ENCODE measurements at places on chromosomes 11 and 22.

DNA sequence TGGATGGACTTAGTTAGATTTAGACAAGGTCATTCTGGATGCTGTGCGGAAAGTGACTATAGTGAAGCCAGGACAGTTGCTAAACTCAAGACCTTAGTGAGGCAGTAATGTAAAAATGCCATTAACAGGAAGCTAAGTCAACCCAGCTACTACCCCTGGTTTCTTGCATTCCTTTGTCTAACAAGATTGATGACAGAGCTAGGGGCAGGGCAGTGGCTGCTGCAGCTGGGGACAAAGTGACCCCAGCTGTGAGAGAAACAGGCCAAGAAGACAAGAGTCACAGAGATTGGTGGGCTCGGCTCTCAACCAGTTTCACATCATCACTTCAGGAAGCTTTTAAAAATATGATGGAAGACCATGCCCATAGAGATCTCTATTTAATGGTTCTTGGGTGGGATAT, 110.4 kb upstream of the POU2AF2 start:
- no peak for ATAC-seq

- no peak for ATAC-seq
These were observed 159.9 kb upstream of the GRK3 start for GRCh38 chr22:25404556-25404927.

DNA sequence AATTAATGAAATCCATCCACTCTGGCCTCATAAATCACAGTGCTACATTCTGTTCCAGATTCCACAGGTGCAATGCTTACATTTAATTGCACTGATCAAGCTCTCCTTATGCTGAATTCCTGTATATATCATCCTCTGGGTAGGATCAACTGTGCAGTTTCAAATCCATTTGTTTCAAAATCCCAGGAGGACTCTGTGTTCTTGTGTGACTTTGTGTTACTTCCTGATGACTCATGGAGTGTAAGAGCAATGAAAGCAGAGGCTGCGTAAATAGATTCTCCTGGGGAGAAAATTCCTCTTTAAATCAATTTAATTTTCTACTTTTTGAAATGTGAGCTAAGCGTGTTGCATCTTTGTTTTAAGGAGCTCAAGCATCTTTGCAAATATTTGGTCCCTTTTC, 752.7 kb downstream of the METTL15 start:
- ATAC-seq: no peak

- ATAC-seq: peak; percentile 47
These were observed 21.4 kb upstream of the ACRV1 start for GRCh38 chr11:125701858-125702621.

GRCh38 chr11:69148806-69149205, 6.9 kb upstream of the SMIM38 start:
- no peak for ATAC-seq

DNA sequence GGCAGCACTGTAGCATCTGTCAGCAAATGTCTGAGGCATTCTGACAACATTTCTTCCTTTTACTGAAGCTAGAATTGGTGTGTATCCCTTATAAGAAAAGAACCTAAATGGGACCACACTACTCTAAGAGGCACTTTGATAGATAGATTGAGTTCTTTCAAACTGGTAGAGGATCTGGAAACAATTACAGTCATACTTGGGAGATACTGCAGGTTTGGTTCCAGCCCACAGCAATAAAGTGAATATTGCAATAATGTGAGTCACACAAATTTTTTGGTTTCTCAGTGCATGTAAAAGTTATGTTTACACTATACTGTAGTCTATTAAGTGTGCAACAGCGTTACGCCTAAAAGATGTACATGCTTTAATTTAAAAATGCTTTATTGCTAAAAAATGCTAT, 96.9 kb downstream of the SBF2 start:
- no peak for ATAC-seq

- no peak for ATAC-seq
These were observed 1108.1 kb upstream of the CNTN5 start for GRCh38 chr11:97912629-97913028.

DNA sequence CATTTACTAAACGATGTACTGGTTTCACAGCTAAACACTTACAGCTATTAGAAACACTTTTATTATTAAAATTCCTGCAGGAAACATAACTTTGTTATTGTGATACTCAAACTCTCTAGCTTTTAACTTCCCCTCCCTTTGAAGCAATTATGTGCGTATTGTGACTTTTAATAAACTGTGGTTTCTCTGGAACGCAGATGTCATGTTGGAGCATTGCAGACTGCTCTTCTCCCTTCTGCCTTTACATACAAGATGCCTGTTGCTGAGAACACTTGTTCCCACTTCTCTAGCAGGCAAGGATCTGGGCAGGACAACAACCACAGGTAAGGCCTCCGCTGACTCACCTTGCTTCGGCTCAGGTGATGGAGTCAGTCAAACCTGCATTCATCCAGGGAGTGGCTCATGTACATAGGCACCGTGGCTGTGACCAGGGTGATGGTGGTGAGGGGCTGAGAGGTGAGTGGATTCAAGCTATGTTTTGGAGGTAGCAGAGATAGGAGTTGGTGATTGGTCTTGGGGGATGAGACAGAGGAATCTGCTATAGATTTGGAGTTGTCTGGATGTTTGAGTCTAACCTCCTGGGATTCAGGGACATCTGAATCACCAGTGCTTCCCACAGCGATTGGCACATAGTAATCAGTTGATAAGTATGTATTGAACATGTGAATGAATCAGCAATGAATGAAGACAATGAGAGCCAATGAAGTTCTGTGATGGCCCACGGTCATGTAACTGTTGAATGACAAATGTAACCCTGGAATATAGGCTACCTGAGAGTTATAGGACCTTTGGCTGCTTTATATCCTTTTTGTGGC, 106.0 kb downstream of the ADAMTS15 start:
- ATAC-seq: no peak

GRCh38 chr11:8988329-8989234, 15.2 kb downstream of the NRIP3 start:
- ATAC-seq: no peak

- no peak for ATAC-seq
These were observed 14.6 kb downstream of the C11orf97 start for GRCh38 chr11:94526645-94527438.

GRCh38 chr22:25555586-25555985, 8.9 kb upstream of the GRK3 start:
- ATAC-seq: no peak

DNA sequence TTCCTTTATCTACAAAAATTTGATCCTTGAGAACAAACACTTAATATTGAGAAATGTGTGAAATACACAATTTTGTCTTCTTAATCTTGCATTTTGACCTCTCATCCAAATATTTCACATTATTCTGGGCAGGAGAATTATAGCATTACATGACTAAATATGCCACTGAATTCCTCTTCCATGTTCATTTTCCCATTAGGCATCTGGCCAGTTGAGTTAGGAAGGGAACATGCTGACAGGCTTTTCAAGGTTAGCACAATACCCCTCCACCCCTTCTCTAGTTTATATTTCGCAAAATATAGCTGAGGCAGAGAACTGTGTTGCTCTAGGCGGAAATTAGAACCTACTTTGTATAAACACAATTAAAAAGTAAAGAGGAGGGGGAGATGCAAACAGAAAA, 271.7 kb upstream of the ZC3H12C start:
- ATAC-seq: no peak

- ATAC-seq: no peak
These were observed 8.0 kb upstream of the TOLLIP start for GRCh38 chr11:1317432-1317831.

- ATAC-seq: no peak
These were observed 140.8 kb downstream of the CADM1 start for GRCh38 chr11:115363426-115363825.

Measured in stimulated activated memory B cell treated with anti-CD40 and anti-IgM and Interleukin-4, amounts not matched to agents 10 μg/mL and 1 μg/mL and 100 μg/mL, for 72 hours (primary cell).